Caco-2 (cell line): ENCODE measurements at places on chromosomes 3 and 15. TPM values are rescaled to one million over a fixed set of nuclear protein-coding genes. Genes with fewer than 3 reads are reported as not detected.

Gene LRRIQ4
- total RNA-seq, result not detected in 2 replicates

Gene LRRC31
- 0.64 and 0.70 TPM in 2 replicates for total RNA-seq

Gene CASR
- total RNA-seq, result not detected in 2 replicates

Gene FAM81A
- total RNA-seq, result 2.4 and 6.8 TPM in 2 replicates

Gene ACTR8
- total RNA-seq, result 34.4 and 35.2 TPM in 2 replicates

Gene ZBED2
- total RNA-seq, result 0.14 and 0.20 TPM in 2 replicates

Gene IL16
- not detected in 2 replicates for total RNA-seq

Gene PLEKHO2
- 4.5 and 4.9 TPM in 2 replicates for total RNA-seq

Gene ISY1
- total RNA-seq, result 35.6 and 37.6 TPM in 2 replicates

Gene TTLL13
- total RNA-seq, result 0.43 TPM in 1 of 2 replicates, not detected in the other

Gene PGBD4
- total RNA-seq, result 1.5 and 1.7 TPM in 2 replicates

Gene HRG
- 0.12 TPM in 1 of 2 replicates, not detected in the other for total RNA-seq

Gene MYRIP
- 0.59 and 0.77 TPM in 2 replicates for total RNA-seq
